ENCODE measurements at places on chromosomes 6 and 20.

- no peak for DNase-seq
Measured at GRCh38 chr6:75431379-75431778, 62.2 kb downstream of the FILIP1 start.

GRCh38 chr6:91082311-91082832 lies 495.5 kb upstream of the MAP3K7 start:
- no peak for DNase-seq

DNA sequence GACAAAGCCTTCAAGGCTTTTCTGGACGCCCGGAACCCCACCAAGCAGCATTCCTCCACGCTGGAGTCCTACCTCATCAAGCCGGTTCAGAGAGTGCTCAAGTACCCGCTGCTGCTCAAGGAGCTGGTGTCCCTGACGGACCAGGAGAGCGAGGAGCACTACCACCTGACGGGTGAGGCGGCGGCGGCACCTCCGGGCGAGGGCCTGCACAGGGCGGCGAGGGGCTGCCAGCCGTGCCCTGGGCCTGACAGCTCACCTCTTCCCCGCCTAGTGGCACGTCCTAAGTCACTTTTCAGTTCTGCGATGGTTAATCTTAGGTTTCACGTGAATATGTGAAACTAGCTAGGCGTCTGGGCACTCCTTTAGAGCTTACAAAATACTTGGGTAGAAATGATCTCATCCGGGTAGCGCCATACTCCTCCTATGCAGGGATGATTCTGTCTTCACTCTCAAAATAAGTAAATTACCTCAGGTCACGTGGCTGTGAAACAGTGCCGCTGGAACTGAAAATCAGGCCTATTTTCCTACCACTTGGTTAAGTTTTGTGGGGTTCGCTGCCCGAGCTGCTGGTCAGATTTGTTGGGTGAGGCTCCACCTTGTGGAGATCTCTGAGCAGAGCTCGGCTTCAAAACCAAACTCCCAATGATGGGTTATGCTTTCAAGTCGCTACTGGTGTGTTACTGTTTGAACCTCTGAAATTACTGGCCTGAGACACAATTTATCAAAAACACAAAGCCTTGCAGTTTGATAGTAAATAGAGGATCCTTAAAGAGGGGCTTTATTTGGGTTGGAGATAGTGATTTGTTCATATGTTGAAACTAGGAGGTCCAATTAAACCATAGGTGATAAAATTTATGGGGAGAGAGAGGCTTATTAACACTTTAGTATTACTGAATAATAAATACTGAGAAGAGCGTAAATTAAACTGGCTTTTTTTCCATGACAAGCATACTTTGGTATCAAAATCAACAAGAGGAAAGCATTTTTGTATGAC lies 15.5 kb upstream of the CLDN20 start:
- DNase-seq, result peak; percentile 39

GRCh38 chr6:131651782-131652181 lies 14.7 kb downstream of the ENPP3 start:
- peak; percentile 50 for DNase-seq

DNA sequence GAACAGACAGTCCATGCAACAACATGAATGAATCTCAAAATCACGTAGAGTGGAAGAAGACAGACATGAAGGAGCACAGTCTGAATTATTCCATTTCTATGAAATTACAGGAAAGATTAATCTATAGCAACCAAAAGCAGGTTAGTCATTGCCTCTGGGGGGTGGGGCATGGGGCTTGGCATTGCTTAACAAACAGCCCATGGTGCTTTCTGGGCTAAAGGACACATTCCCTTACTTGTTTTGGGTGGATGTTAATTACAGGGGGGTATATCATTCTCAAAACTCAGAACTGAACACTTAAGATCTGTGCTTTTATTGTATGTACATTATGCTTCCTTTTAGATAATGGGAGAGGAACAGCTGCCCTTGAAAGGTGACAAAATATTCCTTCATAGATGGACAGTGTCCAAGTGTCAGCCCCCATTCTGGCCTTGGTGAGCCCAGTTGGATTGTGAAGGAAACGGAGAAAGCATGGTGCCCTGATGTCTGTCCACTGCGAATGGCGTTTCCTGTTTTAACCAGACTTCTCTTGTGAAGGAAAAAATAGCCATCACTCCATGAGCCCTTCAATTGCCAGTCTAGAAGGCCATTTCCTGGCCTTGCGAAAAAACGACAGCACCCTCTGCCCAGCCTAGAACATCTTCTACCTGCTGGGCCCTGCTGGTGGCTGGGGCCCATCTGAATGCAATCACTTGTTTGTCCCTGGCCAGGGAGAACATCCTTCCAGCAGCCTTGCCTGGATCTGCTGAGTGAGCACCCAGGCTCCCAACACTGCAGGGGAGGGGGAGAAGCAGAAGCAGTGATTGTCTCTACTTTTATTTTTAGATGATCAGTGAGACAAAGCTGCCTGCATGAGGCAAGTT lies 179.7 kb downstream of the BCAS1 start:
- peak; percentile 61 for DNase-seq

DNA sequence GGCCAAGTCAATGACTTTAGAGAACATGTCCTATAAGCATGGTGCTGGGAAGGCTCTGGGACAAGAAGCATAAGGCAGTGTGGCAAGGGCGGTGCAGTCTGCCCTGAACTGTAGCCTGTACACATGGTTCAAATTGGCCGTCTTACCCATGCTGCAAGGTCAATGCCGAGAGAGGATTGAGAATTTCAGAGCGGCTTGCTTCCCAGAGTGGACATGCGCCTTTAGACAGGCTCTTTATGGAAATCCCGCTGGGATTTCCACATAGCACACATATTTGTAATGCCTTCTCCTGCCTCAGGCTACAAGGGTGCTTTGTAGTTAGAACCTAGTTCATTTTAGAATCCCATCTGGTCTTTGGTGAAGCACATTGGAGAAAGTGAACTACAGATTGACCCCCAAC lies 36.1 kb upstream of the CEP162 start:
- no peak for DNase-seq

DNA sequence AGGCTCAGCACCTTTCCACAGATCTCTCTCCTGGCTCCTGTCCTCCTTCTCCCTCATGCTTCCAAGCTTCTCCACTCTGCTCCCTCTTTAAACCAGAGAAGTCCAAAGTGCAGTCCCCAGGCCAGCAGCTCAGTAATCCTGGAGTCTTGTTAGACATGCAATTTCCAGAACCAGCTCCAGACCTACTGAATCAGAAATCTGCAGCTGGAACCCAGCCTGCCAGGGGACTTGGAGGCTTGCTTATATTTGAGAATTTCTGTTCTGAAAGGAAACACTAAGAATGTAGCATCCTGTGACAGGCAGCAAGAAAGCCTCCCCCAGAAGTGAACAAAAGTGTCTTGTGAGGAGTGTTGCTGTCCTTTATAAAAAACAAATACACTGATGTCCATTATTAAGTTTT lies 438.1 kb downstream of the BCKDHB start:
- no peak for DNase-seq

DNA sequence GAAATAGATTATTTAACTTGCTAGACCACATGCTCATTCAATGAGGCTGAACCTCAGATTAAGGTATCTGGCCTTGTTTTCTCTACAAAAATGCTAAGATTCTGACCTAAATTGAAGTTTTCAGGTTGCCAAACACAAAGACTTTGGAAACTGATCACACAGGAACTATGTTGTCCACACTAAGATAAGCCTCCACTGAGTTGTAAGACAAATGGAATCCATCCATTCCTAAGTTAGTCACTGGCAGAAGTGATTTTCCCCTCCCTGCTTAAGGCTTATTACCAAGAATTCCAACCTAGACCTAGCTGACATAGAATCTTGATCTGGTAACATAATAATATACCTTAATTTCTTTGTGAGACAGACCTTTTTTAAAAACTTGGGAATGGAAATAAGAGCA lies 608.1 kb downstream of the TENT5A start:
- DNase-seq, result no peak

GRCh38 chr20:62590309-62591121 lies 51.8 kb upstream of the SLCO4A1 start:
- DNase-seq, result no peak

- no peak for DNase-seq
Measured at GRCh38 chr20:63765902-63766301, 26.3 kb downstream of the SLC2A4RG start.

- DNase-seq, result no peak
Measured at GRCh38 chr6:100461278-100461916, 3.3 kb downstream of the SIM1 start.

All from mucosa of descending colon (tissue), 3 donors.